ENCODE measurements at places on chromosomes 11 and 22. TPM values are rescaled to one million over a fixed set of nuclear protein-coding genes. Genes with fewer than 3 reads are reported as not detected.

DNA sequence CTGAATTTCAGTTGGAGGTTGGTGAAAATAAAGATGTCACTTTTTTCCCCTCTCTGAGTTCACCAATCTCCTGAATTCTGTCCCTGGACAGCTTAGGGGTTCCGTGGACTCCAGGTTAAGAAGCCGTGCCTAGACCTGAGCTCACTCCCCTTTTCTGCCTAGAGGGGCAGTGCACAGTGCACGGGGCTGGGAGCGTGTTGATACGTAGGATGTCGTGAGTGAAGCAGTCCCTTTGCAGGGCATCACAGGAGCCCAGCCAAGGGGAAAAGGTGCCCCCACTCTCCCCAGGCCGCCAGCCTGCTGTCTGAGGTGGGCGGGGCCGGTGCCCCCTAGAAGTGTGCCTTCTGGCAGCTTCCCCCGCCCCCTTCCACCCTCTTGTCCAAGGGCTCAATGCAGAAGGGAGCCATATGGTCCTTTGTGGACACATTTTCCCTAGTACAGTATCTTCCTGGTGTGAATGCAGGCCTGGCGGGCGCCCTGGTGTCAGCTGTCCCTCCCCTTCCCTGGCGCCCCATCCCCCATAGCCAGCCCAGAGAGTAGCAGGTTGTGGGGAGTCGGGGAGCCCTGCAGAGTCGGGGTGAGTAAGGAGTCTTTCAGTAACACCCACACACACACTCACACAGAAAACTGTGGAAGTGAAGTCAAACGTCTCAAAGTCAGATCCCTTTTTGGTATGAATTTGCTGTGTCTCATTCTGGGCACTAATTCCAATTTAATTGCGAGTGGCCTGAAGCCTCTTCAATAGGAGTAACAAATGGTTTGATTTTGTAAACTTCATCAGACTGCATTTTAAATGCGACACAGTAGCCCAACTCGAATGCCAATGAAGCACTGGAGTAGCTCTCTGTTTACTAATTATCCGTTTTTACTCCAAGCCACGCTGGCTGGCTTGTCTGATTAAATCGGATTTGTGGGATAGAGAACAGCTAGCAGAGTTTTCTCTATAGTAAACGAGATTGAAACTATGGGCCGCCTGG lies 67.5 kb upstream of the NNMT start:
- DNase-seq, result no peak

The MPEG1 gene
- total RNA-seq, result 30.8 TPM

The BIRC3 gene
- 116 TPM for total RNA-seq

GRCh38 chr11:12137938-12138731 lies 27.7 kb downstream of the MICAL2 start:
- DNase-seq, result no peak

- no peak for DNase-seq
Observed at GRCh38 chr11:81165164-81165563, 1568.5 kb downstream of the FAM181B start.

GRCh38 chr11:8802251-8802650 lies 108.7 kb upstream of the AKIP1 start:
- DNase-seq, result no peak

DNA sequence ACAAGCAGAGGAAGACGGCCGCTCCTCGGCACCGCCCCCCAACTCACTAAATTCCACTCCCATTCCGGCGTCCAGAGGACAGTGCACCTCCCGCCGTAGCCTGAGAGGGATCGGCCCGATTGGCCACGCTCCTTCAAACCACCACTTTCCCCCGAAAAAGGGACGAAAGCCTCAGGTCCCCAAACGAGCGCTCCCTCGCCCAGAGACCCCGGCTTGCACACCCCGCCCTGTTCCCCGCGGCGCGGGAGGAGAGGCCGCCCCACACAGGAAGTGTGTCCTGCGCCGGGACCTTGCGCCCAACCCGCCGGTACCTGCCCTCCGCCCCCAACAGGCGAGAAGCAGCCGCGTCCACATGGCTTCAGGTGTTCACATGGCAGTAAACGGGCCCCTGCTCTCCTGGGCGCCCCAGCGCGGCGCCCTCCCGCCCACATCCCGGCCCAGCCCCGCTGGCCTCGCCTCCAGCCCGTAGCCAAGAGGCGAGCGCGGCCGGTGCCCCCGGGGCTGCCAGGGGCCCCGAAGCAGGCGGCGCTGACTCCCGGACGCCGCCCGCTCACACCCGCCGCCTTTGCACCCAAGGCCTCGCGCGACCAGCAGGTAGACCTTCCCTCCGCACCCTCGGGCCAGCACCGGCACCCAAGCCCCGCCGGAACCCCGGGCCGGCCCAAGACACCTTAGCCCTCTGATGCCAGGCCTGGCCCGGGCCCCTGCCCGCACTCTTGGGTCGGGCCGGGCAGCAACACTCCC lies 849 bp downstream of the TCF20 start:
- peak; percentile 82 for DNase-seq

- DNase-seq, result peak; percentile 71
Observed at GRCh38 chr11:14861680-14862079, 30.4 kb downstream of the CYP2R1 start.

The OSM gene
- total RNA-seq, result not detected

DNA sequence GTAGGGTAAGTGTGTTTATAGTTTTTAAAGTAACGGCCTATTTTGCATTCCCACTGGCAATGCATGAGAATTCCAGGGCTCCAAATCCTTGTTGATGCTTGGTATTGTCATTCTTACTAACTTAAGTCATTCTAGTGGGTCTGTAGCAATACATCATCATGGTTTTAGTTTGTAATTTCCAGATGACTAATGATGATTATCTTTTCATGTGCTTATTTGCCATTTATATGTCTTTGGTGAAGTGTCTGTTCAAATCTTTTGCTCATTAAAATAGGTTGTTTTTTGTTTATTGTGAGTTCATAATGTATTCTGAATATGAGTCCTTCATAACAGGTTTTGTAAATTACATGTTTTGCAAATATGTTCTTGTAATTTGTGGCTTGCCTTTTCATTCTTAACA lies 31.2 kb downstream of the MTMR3 start:
- DNase-seq, result no peak

DNA sequence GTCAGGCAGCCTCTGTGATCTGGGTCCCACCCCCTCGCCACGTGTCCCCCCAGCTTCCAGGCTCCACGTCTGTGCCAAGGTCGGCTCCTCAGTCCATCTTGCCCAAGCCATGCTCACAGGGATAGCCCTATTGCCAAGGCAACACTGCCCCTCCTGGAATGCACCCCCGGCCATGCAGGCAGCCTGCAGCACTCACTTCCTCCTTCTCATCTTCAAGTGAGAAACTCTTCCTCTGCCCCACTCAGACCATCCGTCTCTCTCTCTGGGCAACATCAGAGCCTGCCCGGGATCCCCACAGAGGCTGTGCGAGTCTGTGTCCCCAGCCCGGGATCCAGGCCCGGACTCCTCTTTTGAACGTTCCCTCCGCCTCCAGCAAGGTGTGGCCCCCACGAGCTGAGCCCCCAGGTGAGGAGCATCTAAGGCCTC lies 852.3 kb downstream of the BRD1 start:
- DNase-seq, result no peak

- DNase-seq, result no peak
Observed at GRCh38 chr11:78909386-78909785, 334.7 kb upstream of the NARS2 start.

The TYR gene
- not detected for total RNA-seq

The OR5P2 gene
- not detected for total RNA-seq

- no peak for DNase-seq
Observed at GRCh38 chr22:47813661-47814060, 1051.2 kb downstream of the TBC1D22A start.

DNA sequence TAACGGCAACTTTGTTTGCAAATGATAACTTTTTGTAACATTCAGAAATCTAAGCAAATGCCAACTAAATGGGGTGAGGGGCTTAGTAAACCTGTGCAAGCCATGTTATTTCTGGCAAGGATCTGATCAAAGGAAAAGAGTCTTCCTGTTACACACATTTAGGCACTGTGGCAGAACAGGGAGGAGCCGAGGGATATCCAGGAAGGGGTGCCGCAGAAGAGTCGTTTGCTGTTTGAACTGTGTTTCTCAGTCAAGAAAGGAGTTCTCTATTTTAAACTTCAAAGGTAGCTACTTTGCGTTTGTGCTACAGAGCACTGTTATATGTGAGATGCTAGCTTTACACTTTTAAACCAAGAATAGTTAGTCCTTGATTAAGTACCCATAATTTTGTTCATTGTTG lies 175.5 kb downstream of the ETS1 start:
- no peak for DNase-seq

The BEST1 gene
- total RNA-seq, result 1.8 TPM

DNA sequence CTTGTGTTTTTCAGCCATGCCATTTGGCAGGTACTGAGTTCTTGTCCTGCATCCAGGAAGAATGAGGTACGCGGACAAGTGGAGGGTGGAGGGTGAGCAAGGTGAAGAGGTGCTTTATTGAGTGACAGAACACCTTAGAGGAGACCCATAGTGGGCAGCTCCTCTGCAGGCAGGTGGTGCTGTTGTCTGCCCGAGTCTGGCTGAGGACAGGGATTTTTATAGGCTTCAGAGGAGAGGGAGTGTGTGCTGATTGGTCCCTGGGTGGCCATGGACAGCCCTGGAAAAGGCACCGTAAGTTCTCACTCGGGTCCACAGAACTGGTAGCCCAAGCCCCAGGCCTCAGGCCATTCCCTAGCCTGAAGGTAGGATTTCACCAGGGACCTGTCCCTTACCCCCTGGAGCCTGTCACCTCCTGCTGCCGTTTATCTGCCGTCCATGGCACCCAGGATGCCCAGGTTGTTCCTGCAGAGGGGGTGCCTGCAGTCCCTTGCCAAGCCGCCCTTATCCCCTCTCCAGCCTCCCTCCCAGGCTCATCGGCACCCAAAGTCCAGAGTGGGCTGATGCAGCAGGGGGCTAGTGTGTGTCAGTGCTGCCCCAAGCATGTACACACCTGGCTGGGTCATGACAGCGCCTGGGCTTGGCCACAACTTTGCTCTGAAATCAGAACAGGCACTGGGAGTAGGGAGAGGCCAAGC lies 213.6 kb downstream of the LRRC4C start:
- no peak for DNase-seq

- no peak for DNase-seq
Observed at GRCh38 chr11:2870460-2870859, 15.1 kb downstream of the CDKN1C start.

DNA sequence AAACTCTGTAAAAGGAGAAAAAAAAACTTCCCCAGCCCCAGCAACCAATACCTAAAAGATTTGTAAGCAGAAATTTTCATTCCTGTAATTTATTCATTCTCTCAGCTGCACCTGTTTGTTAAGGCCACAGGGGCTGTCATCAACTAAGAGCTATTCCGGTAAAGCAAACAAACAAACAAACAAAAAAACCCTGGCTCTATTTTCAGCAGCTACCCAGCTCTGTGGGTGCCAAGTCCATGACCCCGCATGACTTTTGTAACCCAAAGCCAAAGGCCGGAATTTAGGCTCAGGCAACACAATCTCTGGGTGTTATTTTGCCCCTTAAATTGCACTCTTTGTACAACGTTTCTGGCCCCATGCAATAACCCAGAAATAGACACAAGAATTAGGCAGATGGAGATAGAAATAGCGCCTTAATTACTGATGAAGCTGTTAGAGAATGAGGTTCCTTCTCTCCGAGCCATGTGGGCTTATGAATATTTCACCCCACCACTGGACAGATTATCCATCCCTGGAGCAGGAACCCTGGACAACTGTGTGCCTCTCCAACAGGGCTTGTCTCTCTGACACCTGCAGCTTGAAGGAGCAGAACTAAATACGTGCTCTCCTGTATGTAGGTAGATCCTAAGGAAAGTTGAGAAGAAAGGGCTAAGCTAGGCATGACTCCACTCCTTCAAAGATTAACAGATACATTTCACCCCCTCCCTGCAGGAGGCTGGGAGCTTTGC lies 29.4 kb downstream of the APOL6 start:
- DNase-seq, result no peak

DNA sequence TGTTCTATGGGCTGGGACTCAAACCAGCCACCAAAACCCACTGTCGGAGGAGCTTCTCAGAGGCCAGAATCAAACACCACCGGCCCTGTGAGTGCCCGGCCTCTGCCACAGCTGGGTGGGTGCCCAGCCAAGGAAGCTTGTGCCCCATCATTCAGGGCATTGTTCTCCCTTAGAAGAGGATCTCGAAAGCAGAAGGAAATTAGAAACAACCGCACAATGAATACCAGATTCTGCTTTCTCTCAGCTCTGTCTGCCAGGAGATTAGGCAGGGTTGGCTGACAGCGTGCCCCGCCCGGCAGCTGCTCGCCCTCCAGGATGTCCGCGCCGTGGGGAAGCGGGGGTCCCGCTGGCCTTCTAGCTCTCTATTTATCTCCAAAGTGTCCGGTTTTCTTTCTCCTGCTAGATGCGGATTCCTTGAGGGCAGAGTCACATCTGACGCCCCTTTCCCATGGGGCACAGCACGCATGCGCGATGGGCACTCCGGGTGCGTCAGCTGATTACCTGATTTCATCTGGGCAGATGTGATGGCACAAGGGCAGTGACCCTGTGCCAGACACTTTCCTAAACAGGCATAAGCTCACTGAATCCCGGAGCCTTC lies 25.5 kb downstream of the SCGB1A1 start:
- DNase-seq, result peak; percentile 47

GRCh38 chr22:46239261-46240048 lies 10.6 kb downstream of the CDPF1 start:
- no peak for DNase-seq

DNA sequence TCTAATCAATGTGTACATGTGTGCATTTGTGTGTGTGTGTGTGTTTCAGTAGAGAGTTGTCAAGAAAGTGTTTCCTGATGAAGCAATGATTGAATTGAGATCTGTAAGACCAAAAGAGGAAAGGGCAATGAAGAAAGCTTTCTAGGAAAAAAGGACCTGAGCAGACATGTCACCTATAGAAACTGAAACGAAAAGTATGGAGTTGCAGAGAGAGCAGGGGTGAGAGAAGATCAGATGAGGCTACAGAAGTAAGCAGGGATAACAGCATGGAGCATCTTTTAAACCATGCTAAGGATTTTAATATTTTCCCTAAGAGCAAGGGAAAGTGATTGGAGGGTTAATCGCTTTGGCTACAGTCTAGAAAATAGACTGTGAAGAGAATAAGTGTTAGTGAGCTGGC lies 1459.4 kb upstream of the TENM4 start:
- no peak for DNase-seq

DNA sequence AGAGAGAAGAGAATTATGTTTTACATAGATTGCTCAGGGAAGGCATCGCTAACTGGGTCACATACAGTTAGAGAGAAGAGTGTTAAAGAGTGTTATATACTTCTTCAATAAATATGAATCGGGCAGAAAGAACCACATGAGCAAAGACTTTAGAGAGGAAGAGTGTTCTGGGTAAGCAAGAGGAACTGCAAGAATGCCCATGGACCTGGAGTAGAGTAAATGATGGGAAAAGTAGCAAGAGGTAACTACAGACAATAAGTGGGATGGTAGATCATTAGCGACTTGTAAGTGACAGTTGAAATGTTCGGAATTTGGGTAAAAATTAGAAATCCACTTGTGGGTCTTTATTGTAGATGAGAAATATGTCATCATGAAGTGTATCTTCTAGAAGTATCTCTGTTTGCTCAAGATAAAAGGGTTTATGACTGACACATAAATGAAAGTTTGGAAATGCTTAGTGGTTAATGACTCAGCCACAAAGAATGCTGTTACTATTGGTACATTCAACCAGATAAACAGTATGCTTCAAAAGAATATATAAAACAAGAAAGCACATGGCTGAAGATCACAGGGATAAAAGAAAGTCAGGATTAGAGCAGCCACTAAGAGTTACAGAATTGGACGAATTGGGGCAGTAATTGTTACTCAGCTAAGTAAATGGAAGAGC lies 229.3 kb downstream of the CASP12 start:
- DNase-seq, result no peak

The ZNF280A gene
- total RNA-seq, result not detected

The MUC2 gene
- 1,109 TPM for total RNA-seq

All from mucosa of descending colon (tissue), 3 donors.